ENCODE measurements at places on chromosomes 7 and 10.

- no peak for DNase-seq
Observed at GRCh38 chr7:154794147-154794780, 208.7 kb downstream of the PAXIP1 start.

- DNase-seq: peak; percentile 57
Observed at GRCh38 chr7:79420464-79420863, 33.0 kb downstream of the MAGI2 start.

DNA sequence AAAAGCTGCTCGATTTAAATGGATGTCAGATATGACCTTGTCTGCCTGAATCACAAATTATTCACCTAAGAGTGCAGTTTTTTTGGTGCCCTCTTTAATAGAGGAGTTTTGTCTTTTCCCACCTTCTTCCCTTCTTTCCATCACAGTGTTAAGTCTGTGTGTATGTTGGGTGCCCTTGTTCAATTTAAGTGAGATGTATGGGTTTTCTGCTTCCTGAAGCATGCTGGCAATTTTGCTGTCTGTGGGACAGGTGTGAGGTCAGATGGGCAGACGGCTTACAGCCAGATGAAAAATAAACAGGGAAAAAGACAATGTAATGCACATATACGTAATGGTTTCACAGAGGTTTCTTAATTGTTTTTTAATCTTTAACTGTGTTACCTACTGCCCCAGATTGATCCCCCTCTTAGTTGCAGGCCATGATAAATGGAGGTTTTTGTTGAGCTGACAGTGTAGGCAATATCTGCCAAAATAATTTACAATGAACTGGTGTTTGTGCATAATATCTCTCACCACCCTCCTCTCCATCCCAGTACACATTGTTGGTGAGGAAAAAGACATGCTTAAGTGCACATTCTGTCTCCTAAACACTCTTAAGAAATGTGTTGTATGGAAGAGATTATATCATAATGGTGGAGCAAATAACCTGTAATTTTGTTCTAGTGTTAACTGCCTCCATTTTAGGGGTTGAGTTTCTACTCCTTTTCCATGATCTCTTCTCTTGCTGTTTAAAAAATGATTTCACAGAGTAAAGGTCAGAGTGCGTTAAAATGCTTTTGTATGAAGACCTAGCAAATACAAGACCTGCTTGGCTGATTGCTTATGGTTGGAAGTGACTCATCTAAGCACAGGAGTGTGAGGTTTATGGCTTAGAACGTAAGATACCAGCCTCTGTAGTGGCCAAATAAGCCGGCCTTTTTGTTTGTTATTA lies 123.9 kb downstream of the LRRC4 start:
- DNase-seq: peak; percentile 72

DNA sequence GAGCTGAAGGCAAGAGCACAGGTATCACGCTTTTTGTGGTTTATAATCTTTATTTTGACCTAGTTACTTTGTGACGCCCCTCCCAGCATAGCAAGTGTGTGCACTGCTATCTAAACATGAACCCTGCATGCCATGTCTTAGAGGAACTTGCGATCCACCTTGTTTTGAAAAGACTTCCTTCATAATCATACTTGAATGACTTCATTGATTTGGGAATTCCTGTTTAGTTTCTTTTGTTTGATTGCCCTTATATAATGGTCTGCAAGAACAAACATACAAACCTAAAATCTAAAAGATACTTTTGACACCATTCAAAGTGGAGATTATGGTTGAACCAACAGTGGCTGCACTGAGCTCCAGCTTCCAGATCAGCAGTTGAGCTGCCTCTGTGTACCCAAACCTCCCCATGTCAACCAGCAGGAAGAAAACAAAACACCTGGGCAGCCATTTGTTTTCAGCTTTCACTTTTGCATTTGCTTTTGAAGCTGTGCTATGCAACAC lies 132.6 kb downstream of the CELF2 start:
- no peak for DNase-seq

GRCh38 chr10:88707429-88708155 lies 1.5 kb downstream of the LIPK start:
- peak; percentile 85 for DNase-seq

DNA sequence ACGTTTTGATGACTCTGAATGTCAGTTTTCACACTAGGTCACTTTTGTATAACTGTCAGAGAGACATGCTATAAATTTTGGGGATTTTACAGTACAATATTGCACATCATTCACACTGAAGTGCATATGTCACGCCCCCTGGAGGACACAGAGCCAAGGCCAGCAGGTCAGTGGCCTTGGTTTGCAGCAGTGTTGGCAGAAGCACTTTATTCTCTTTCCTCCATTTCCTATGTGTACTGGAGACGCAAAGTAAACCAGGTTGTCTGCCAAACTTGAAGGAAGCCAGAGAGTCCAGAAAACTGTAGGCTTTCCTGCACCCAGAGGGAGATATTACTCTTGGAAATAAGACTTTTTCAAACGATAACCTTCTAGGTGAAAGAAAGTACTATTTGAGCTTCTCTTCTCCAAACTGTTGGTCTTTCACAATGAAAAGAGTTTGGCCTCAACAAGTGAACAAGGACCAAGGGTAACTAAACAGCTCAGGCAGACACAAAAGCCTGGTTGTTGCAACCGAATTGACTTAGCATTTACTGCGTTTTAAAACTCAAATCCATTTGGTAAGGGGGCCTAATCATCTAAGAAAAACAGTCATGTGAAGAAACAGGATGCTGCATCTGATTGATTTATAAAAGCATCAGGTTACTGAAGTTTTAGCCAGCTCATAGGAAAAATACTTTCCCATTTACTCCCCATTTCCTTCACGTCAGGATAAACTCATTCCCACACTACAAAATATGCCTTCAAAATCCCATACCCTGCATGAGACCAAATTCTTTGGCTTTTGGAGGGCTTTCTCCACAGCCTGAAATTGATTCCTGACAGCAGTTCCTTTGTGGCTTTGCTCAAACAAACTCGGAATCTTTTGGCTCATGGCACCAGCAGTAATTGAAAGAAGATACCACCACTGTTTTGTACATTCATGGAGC lies 83.0 kb upstream of the SEC61G start:
- peak; percentile 26 for DNase-seq

GRCh38 chr10:61835946-61836887 lies 65.3 kb upstream of the ARID5B start:
- DNase-seq: peak; percentile 46

GRCh38 chr7:157129200-157129599 lies 9.5 kb upstream of the UBE3C start:
- DNase-seq: no peak

DNA sequence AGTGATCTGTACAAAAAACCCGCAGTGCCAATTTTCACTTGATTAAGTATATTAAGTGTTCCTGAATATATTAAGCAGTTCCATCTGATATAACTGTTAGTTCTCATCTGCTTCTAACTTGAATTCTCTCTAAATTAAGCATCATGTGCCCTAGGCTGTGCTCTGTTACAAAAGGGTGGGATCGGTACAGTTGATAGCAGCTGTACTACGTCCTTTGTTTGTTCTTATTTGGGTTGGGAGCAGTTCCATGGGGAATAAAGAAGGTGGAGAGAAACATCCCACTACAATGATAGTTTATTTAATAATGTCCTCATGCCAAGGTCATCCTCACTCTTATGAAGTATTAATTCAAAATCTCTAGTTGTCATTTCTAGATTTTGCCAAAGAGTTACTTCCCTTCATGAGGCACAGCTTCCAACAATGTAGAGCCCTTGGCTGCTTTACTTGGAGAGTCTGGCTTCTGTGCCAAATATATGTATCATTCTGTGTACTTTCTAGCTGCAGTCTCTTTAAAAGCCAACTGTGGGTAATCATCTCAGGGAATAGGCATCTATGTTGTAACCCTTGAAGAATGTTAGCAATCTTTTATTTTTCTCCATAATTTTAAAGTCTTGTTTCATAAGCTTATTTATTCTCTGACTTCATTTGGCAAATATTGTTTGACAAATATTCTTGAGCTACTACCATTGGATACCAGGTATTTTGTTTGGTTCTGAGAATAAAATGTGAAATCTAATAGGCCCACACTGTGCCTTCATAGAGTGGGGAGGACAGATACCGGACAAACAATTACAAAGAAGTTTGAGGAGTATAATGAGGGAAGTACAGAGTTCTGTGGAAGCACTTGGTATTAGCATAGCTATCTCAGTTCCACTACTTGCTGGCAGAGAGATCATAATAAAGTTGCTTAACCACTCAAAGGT lies 22.4 kb upstream of the AHR start:
- no peak for DNase-seq

DNA sequence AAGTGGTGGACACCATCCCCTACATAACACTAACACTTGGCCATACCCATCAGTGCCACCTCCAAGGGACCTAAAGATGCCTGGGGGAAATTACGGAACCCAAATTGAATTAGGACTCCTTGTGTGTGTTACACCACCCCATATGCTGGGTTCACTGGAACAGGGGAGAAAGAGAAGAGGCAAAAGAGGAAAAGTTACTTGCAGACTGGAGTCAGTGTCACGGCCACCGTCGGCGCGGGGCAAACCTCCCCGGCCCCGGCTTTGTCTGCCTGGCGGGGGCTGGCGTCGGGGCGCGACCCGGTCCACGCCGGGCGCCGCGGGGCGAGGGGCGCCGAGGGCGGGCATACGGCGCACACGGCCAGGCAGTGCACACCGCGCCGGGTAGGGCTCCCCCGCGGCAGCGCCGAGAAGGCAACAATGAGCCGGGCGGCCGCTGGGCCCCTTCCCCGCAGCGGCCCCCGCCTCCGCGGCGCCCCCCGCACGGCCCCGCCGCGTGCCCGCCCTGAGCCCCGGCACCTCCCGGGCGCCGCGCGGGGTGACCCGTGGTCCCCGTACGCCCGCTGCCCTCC lies 171.1 kb downstream of the FAM107B start:
- DNase-seq: peak; percentile 18

GRCh38 chr7:24972991-24973390 lies 7.0 kb downstream of the OSBPL3 start:
- peak; percentile 51 for DNase-seq

GRCh38 chr7:144127714-144128334 lies 4.8 kb downstream of the OR2A14 start:
- peak; percentile 83 for DNase-seq

DNA sequence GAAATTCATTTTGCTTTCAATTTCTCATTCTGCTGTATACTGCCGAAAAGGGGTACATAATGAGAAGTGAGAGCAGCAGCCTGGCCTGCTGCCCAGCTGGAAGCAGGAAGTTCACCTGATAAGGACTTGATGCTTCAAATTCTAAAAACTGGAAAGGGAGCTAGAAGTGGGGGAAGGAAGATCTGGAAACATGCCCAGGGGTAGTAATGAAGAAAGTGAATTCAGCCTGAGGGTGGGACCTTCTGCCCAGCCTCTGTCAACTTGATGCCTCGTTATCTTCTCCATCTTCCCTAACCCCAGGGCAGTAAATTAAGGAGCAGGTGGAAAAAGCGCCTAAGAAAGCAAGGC lies 69.4 kb downstream of the ARMH3 start:
- no peak for DNase-seq

GRCh38 chr10:61733358-61733940 lies 70.7 kb downstream of the CABCOCO1 start:
- DNase-seq: peak; percentile 36

DNA sequence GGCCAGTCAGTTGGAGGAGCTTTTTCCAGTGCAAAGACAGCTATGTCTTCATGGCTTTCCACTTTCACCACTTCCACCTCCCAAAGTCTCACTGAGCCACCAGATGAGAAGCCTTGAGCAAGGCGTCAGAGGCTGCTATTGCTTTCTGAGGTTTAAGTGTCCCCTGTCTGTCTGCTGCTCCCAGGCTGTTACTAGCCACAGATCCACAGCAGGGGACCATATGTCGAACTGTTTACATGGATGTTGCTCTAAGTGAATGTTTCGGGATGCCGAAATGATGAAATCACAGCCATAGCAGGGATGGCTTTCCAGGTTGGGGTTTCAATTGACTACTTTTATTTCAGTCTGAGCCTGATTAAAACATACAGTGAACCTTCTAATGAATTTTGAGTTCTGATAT lies 88.5 kb downstream of the AVL9 start:
- no peak for DNase-seq

DNA sequence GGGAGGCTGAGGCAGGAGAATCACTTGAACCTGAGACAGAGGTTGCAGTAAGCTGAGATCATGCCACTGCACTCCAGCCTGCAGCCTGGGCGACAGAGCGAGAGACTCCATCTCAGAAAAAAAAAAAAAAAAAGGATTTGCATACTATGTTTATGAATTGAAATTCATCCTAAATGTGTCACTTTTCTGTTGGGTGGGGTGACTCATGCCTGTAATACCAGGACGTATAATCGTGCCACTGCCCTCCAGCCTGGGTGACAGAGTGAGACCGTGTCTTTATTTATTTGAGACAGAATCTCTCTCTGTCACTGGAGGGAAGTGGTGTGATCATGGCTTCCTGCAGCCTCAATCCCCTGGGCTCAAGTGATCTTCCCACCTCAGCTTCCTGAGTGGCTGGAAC lies 5.8 kb downstream of the ZNF212 start:
- no peak for DNase-seq

DNA sequence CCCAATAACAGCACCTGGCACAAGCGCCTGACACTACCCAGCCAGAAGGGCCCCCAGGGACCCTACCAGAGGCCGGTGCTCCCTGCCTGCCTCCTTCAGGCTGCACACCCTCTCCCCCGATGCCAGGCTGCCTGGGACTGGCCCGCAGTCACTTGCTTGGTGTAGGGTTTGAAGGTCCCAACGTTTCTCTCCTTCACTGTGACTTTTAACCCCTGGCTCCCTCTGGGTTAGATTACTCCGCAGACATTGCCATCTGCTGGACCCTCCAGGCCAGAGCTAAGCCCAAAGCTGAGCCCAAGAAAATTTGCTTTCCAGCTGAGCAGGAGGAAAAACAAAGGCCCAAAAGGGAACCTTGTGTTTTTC lies 6.9 kb downstream of the CDHR1 start:
- DNase-seq: no peak

- DNase-seq: peak; percentile 81
Observed at GRCh38 chr7:71633551-71634008, 501.6 kb downstream of the GALNT17 start.

DNA sequence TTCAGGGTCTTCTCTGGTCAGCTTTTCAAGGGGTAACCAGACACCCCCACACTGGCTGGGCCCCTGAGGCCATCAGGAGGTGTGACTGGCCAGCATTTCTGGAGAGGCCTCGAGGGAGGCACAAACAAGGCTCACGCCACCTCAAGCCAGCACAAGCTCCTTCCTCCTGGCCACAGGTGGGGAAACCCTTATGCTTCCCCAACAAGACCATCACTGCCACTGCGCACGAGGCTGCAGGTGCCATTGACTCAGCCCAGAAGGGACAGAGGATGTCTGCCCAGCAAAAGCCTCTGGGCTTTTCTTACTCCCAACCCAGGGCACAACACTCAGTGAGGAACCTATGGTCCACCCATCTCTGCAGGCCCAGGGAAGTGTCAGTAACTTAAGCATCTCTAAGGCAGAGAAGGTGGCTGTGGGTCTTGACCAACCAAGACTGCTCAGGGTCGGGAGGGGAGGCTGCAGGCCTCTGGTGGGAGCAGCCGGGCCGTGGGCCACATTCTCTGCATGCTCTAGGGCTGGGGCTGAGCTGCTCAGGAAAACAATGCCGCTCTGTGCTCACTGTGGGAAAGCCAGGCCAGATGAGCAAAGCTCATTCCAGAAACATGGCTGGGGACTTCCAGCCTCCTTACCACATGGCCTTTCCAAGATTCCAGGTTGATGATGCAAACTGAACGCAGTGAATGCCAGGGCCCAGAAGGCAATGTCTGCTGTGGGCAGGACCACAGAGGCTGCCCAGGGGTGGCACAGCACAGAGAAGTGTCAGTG lies 24.2 kb upstream of the RASSF4 start:
- DNase-seq: peak; percentile 69

GRCh38 chr7:72055426-72055825 lies 356.7 kb downstream of the CALN1 start:
- DNase-seq: no peak

- no peak for DNase-seq
Observed at GRCh38 chr7:49279891-49280290, 355.5 kb downstream of the CDC14C start.

GRCh38 chr10:69965919-69966662 lies 86.6 kb upstream of the MACROH2A2 start:
- peak; percentile 36 for DNase-seq

All from SW480 (cell line).